Kidney tubule cell (primary cell): ENCODE measurements at places on chromosomes 7 and 10.
A peak's percentile ranks its signal among the peaks of the same experiment; 100 is the strongest.

DNA sequence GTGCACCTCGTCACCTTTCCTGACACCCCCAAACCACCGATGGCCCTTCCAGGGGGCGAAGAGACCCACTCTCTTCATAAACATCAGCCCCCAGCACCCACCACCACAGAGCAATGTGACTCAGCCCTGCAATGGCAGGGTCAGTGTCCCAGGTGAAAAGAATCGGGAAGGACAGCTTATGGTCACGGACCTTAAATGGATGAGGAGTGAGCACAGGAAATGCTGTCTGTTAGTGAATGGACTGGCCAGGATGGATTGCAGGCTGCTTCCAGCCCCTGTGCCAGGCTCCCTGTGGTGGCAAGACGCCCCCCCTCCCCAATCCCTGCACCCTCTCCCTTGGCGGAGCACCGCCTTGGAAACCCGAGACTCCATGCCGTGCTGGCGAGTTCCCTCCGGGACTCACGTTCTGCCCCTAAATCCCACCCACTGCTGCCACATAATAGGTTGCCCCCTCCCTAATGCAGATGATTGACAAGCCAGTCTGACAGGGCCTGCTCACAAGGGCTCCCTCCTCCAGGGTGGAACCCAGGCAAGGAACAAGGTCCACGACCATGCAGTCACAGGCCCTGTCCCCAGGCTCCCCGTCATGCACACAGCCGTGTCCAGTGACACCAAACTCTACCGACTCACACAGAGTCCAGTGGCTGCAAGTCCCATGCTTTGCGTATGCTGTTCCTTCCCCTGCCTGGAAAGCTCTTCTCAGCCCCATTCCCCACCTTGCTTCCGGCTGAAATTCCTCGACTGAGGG, 7.3 kb downstream of the ASB13 start:
- DNase-seq = no peak

DNA sequence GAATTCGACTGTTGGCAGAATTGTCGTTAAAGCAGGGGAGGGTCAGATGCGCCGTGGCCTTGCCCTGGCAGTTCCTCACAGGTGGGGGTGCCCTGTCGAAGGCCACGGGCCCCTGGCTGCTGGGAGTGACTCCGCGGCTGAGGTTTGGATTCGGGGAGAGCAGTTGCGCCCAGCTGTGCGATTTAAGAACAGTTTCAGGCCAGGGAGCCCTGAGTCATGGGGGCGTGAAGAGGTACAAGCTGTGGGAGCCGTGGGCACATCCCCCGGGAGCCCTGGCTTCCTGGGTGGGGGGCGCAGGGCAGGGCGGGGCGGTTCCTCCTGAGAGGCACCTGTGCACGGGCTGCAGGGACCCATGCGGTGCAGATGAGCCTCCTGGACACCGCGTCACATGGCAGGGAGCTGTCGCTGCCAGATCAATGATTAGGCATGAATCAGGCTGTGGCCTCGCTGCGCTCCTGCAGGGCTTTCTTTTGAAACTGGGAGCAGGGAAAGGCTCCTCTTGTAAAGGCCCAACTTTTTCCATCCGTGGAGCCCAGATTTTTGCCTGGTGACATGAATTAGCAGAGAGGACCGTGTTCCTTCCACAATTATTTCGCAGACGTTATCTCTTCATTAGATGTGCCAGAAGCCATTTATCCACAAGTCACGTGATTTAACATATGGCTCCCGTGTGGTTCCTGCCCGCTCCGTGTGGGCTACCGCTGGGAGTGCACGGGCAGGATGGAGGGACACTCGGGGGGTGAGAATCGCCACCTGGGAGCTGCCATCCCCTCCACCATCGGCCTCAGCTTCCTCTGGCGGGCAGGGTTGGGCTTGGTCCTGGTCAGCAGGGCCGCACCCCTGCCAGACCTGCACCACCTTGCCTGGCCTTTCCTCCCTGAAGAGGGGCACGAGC, 918 bp downstream of the PWWP2B start:
- peak; percentile 77 for DNase-seq

DNA sequence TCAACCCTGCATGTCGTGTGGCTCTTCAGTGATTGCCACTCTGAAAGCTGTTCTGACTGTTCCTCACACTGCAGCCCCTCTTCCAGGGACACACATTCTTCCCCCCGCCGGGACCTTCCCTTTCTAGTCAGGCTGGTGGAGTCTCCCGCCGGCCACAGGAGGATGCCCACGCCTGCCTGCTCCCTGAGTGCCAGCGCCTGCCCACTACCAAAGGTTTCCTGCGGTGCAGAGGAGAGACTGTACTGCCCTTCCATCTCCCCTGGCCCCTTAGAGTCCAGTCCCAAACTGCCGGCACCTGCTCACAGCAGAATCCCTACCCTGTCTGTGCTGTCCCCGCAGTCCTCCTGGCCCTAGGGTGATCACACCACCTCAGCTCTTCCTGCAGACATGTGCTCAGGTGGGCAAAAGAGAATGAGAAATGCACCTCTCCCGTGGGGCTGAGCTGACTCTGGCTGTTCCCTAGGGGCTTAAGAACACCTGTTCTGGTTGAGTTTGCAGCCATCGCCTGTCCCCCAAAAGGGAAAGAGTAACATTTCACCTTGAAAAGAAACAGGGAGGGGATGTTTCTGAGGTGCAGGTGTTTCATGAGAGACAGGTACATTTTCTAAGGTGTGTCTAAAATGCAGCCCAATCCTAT, 1.4 kb downstream of the PODXL start:
- DNase-seq = no peak

- no peak for DNase-seq
Observed at GRCh38 chr10:124624466-124624865, 119.7 kb downstream of the FAM53B start.

DNA sequence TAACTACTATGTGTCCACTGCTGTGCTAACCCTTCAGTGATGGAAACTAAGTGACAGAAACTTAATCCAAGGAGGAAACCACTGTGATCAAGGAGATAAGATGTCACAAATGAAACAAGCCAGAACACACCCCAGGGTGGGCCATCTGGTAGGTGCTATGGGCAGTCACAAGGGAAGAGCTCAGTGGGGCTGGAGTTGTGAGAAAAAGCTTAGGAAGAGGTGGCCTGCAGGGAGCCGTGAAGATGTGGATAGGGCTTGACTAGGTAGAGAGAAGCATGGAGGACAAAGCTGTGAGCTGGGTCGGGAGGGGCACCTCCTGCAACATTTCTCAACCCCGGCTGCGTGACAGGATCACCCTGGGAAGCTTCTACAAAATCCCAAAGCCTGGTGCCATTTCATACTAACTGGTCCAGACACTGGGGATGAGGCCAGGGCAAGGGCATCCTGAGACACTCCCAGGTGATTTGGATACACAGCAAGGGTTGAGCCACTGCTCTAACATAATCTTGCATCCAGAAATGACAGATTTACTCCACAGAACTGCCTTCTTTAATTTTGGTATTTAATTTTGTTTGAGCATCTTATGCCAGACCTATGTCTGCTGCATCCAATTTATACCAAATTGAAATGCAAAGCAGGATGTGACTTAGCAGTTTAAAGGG, 69.3 kb downstream of the OSBPL3 start:
- DNase-seq = no peak

DNA sequence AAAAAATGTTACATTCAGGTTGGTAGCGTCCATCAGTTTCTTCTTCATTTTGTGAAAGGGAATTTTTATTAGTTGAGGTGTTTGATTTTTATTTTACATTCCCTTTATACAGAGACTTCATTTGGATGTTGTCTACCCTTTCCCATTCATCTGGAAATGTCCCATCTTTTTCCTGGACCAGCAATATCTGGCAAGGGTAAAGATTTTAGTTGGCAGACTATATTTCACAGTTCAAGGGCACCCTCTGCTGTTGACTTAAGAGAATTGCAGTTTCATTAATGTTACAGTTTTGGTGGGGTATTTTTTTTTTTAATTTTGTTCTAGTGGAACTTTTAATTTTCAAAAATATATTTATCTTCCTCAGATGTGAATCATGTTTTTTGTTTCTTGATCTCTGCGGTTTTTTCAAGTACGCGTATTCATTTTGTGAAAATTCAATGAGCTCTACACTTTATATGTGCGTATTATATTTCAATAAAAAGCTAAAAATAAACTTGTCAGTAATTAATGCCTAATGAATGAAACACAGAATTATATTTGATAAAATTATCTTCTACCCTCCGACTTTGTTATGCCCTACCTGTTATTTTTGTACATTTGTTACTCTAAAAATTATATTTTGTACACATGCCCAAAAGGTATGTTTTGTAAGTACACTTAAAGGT, 97.9 kb upstream of the KLF14 start:
- peak; percentile 55 for DNase-seq

GRCh38 chr10:116141855-116142254, 131.2 kb downstream of the GFRA1 start:
- no peak for DNase-seq

DNA sequence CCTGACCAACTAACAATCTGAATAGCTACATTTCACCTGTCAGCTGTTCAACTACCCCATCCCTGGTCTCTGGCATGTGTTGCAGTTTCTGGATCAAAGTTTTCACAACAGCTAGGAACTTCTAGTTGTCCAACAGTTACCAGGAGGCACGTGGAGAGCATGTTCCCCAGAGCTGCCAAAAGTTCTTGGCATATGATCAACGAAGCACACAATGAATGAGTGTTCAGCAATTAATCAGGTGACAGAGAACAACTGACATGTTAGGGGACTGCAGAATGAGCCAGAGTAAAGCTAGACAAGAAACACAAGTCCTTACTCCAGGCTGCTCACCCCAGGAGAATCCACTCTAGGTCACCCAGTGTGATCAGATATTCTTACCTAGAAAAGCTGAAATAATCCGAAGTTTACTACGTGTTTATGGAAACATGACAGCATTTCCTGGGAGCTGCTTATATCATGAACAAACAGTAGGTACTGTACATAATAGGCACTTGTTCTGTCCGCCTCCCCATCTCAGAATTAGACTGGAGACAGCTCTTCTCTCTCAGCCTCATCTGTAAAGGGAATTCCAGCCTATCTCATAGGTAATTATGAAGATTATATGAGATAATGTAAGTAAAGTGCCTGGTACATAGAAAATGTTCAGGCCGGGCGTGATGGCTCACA, 50.6 kb downstream of the ZNF438 start:
- DNase-seq = peak; percentile 72

DNA sequence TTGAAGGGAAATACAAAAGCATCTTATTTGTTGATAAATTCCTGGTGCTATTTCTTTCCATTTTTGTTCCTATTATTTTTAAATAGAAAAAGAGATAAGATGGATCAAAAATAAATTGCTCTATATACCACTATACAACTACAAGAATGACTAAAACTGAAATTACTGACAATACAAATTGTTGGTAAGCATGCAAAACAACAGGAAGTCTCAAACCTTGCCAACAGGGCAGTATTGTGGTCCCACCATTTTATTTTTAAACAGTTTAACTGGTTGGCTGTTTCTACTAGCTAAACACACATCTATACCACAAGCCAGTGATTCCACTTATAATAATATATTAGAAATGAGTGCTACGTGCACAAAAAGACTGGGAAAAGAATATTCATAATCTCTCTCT, 213.0 kb downstream of the JAZF1 start:
- no peak for DNase-seq
